ENCODE measurements at places on chromosomes 12 and 14.

GRCh38 chr12:61896436-61896835 lies 363.8 kb upstream of the USP15 start:
- no peak for DNase-seq

DNA sequence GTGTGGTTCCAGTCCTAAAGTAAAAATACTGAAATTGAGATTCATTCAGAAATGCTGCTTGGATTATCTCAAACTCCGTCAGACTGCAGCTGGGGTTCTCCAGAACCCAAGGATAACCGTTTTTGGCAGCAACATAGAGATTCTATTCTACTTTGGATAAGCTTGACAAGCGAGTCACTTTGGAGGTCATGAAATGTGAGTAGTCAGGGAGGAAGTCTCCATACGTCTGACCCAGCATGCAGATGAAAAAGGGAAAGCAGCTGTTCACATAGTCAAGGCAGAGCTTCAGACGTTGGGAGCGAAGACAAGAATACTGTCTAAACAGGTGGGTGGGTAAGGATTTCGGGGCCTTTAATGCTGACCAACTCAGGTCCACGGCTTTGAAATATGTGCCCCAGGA lies 14.9 kb upstream of the HSP90B1 start:
- no peak for DNase-seq

DNA sequence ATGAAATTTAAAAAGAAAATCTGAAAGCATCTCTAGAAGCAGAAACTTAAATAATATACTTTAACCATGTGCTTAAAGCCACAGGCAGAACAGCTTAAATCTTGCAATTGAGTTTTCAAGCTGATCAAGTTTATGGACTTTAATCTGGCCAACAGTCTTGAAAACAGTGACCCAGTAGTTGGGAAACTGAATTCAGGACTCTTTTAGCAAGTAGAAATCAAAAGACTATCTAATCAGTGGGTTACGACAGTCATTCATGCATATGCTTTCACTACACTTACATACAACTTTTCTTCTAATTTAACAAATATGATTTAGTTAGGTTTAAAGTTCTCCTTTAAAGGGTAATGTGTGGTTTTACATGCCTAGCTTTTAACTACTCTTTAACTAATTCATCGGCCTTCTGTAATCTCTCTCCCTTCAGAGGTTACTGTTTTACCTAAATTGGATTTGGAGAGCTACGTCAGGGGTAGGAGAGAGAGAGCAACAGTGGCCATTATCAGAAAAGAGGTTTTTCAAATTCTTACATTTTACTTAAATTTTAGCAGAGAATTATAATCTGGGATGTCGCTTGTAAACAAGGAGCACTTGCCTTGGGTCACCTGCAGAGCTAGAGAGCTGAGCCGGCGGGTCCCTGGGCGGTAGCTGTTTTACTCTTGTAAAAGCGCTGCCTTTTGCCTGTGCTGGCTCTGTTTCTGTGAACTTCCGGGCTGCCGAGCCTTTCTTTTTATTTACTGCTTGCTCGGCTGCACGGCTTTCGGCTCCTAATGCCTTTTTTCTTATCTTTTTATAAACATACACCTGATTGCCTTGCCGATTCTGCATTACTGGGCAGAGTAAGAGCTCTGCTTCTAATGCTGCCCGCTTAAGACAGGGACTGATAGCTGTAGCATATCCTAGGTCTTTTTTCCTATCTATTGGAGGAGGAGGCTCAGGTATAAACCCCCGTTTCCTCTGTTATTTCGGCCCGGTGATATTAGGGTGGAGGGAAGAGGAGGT lies 17.4 kb upstream of the LYZ start:
- DNase-seq = no peak

GRCh38 chr14:104827177-104828055 lies 26.5 kb downstream of the ZBTB42 start:
- DNase-seq = peak; percentile 35

- no peak for DNase-seq
Measured at GRCh38 chr12:14048941-14049545, 67.6 kb upstream of the GRIN2B start.

DNA sequence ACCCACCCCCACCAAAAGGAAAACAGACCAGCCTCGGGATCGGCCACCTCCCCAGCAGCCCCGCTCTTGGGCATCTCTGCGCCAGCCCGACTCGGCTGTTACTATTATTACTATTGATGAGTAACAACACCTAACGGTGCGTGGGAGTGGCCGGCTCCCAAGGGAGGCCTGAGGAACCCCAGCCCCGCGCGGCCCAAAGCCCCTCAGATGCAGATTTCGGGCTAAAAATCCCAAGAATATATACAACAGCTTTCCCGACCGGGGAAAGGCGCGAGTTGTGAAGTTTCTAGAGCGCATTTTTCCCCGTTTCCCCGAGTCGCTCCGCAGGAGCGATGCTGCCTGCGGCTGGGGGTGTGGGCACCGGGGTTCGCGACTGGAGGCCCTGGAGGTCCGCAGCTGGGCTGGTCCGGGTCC lies 565 bp downstream of the NT5DC3 start:
- no peak for DNase-seq

- no peak for DNase-seq
Measured at GRCh38 chr12:93336291-93336741, 41.4 kb upstream of the NUDT4 start.

DNA sequence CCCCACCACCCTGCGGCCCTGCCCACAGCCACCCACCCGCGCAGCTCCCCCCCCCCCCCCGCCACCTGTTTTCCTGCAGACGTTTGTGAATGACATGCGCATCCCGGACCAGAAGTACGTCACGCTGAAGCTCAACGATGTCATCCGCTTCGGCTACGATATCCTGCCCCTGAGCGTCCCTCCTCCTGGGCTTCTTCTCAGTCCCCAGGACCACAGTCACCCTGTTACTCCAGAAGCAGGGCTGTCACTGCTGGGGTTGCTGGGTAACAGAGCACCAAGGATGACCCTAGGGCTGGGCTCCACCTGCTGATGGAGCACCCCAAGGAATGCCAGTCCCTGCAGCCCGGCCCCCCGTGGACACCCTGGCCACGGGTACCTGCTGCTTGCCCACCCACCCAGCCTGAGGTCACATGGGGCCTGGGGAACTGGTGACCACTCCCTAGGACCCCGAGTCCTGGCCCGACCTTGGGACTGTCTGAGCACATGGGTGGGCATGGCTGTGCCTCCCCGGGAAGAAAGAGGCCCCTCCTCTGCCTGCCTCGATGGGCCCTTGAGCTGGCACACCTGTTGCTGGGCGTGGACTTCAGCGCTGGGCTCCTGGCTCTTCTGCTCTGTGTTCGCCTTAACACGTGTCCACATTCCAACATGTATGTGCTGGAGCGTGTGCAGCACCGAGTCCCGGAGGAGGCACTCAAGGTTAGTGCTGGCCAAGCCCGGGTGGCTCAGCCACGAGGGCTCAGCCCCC lies 12.9 kb downstream of the CEP170B start:
- DNase-seq = no peak

GRCh38 chr14:39160494-39160893 lies 9.6 kb downstream of the TRAPPC6B start:
- DNase-seq = no peak

DNA sequence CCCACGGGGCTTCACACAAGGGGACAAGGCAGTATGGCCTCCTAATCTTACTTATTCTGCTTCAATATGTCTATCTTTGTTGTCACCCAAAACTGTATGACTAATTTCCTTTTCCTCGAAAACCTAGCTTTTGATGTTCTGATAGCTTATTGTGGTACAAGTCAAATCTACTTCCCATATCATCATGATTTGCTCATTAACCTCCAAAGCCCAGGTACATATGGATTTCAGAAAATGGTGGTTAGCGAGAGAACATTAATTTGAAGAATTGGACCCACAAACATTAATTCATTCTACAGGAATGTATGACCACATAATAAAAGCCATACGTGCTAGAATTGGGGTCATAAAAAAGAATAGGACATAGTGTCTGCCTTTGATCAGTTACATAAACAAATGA lies 412.5 kb downstream of the CCDC91 start:
- no peak for DNase-seq

DNA sequence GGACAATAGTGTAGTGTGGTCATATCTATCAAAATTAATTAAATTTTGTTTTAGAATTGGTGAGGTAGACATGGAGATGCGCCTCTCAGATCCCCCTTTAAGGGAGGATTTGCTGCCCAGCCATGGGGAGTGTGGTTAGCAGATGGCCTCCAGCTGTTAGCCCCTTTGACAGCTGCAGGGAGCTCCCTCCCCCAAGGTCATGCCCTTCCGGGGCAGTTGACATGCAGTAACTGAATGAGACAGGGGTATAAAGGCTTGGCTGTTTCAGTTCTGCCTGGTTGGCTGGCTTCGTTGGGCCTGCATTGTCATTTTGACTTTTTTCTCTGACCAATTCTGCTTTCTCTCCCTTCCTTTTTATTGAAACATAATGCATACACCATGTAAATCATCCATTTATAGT lies 291.5 kb upstream of the SRRM4 start:
- DNase-seq = no peak

Data from NCI-H1930 (cell line).